ENCODE measurements at places on chromosomes 7 and 10.

DNA sequence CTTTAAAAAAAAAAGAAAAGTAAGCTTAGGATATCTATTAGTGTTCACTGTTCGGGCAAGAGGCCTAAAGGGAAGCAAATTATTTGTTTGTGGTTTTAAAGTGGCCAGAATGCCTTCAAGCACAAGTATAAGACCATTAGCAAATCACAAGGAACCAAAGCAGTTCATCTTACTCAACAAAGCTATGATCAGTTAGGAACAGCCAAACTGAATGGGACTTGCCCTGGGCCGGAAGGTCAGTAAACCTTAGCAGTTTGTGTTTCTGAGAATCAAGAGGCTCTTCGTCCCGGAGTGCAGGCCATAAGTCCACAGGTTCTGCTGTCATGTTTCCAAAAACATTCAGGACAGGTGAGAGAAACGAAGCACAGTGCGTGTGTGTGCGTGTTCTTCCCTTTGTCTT, 4.5 kb downstream of the FBXW4 start:
- no peak for DNase-seq

DNA sequence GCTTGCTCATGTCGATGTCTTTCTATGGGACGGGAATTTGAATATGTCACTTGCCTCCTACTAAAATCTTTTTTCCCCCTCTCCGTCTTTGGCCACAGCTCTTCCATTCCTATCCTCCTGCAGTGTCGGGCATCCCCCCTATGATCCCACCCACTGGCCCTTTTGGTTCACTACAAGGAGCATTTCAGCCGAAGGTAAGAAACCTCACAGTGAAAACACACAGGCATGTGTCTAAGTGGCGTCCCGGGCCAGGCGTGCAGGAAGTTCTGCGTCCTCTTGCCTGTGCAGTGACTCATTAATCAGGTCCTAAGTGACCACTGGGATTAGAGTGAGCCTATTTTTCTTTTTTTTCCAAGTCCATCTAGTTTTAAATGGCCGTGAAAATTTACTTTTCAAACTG, 360.5 kb upstream of the GALNT17 start:
- DNase-seq: no peak

DNA sequence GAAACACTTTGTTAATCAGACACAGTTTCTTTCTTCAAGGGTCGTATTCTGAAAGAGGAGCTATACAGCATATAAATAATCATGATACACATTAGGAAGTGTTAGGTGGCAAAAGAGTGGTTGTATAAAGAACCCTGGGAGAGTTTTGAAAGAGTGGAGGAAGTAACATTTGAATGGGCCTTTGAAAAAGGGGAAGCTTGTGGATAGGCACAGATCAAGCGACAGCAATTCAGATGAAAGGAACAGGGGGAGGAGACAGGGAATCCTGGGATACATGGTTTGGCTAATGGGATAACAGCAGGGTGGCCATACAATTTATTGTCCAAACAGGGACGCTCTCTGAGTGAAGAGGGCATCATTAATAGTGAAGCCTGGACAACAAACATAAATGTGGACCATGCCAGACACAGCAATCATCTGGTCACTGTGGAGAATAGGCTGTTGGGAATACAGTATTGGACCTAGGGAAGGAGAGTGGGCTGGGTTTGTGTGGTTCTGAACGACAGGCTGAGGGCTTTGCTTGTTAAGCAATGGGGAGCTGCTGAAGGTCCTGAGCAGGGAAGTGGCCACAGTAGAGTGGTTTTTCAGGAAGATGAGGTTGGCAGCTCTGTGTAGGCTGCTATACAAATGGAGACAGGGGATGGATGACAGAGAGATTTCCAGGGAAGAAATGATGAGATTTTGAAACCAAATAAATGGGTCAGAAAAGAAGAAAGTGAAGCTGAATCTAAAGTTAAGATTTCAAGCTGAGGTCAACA, 75.9 kb downstream of the ICA1 start:
- no peak for DNase-seq

GRCh38 chr7:122035876-122036275, 108.2 kb downstream of the AASS start:
- DNase-seq: no peak

Data from GM10248 (cell line).